Activated T-helper 1 cell treated with anti-CD3 and anti-CD28 coated beads, Interleukin-2, amount 50 U/mL, for 16 hours (primary cell): ENCODE measurements at places on chromosomes 1 and 21.

GRCh38 chr1:111615870-111616715 lies 3.5 kb upstream of the RAP1A start:
- DNase-seq, result no peak

DNA sequence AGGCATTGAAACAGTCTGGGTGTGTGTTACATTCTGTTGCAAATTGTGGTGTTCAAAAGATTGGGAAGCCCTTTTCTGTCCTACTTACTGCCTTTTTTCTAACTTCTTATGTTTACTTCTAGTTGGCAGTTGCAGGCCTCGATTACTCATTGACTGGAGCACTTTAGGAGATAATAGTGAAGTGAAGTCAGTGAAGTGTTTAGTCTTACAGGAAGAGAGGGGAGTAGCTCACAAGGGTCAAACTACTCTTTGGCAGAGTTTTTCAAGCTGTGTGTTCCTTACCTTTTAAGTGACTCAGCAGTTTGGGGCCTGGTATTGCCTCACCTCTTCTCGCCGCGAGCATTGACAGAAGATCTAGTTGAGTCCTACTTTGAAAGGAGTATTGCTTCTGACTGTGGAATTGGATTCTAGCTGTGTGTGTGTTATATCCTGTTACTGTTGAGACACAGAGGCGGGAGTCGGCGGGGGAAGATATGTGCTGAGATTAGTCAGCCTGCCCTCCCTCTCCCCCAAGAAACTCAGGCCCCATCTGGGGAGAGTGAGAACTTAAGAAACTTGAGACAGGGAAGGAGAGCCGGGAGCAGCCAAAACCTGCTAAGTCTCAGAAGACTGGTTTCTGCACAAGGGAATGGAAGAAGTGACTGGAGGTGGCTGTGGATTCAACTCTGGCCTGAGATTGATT lies 19.3 kb downstream of the AHCYL1 start:
- DNase-seq, result no peak

GRCh38 chr1:24770881-24771280 lies 25.6 kb downstream of the CLIC4 start:
- DNase-seq, result no peak

GRCh38 chr1:54107131-54107530 lies 45.7 kb downstream of the CDCP2 start:
- DNase-seq, result no peak

DNA sequence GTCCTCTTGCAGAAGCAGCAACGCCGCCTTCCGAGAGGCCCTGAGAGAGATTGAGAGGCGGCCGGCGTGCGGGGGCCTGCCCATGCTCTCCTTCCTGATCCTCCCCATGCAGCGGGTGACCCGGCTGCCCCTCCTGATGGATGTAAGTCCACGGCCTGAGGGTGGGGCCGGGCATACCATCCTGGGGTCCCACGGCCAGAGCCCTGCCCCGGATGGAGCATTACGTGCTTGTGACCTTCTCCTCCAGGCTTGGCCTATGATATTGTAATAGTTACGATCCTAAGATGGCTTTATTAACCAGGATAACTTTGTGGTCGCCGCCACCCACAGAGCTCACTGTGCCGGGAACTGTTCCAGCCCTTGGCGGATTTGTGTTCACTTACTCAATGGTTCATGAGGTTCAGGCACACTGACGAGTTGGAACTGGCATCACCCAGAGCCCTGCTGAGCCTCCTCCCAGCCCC lies 18.9 kb downstream of the ARHGEF16 start:
- no peak for DNase-seq

GRCh38 chr1:41895552-41895951 lies 23.2 kb downstream of the HIVEP3 start:
- DNase-seq, result no peak

DNA sequence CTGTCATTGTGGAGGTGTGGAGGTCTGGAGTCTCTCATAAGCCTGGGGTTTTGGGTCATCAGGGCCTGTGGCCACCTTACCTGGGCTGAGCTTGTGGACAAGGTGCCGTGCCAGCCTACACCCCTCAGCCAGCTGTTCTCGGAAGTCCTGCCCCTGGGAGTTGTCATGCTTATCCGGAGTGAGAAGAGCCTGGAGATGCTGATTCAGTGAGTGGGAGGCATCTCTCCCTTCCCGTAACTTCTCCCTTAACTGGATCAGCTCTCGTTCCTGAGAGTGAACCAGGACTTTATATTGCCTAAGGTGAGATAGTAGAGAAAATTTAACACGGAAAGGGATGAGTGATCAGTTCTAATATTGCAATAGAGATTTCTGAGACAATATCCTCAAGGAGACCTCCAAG lies 30.0 kb upstream of the REG4 start:
- no peak for DNase-seq
